ENCODE measurements at places on chromosomes 6 and 20. TPM values are rescaled to one million over a fixed set of nuclear protein-coding genes. Genes with fewer than 3 reads are reported as not detected.

Gene PEX7
- 5.1 TPM for total RNA-seq

Gene FILIP1
- total RNA-seq, result 3.8 TPM

Gene DHX16
- total RNA-seq, result 36.9 TPM

Gene KHDC1L
- not detected for total RNA-seq

Gene SOBP
- total RNA-seq, result 2.5 TPM

Gene KCNQ5
- not detected for total RNA-seq

Gene DYNLT2
- 0.51 TPM for total RNA-seq

Gene JAG1
- total RNA-seq, result 113 TPM

- DNase-seq, result no peak
Observed at GRCh38 chr6:46323312-46323965, 152.7 kb upstream of the ENPP5 start.

GRCh38 chr6:100846276-100846675 is 34.9 kb downstream of the ASCC3 start:
- DNase-seq, result no peak

DNA sequence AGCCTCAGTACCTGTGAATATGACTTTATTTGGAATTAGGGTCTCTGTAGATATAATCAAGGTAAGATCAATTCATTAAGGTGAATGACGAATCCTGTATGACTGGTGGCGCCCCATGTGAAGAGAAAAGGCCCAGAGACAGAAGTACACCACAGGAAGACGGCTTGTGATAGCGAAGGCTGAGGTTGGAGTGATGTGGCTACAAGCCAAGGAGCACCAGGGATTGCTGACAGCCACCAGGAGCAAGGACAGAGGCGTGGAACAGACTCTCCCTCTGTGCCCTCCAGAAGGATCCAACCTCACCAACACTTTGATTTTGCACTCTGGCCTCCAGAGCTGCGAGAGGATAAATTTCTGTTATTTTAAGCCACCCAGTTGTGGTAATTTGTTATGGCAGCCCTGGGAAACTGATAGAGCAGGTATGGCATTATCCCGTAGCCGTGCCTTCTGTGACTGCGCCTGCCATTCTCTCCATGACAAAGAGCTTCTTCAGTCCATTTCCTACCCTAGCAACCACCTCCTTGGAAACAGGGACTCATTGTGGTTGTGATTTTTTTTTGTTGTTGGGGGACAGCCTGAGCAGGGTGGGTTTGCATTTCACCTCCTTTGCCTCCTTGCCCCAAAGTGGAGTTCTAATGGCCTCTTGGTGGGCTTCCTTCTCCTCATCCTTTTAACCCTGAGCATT is 29.6 kb downstream of the PTK7 start:
- DNase-seq, result no peak

DNA sequence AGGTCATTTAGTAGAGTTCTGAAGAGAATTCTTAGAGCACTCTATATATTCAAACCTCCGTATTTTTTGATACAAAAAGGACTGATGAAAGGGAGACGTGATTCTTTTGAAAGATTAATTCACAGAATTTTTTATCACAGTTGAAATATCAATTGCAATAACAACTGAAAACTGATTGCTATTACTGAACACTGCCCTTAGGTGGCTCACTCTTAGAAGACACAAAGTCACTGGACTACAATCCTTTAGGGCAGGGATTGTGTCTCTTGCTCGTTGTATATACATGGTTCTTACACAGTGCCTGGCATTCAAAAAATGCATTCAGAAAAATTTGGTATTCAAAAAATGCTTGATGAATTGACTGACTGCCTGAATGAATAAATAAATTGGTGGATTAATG is 17.1 kb upstream of the CALHM6 start:
- no peak for DNase-seq

DNA sequence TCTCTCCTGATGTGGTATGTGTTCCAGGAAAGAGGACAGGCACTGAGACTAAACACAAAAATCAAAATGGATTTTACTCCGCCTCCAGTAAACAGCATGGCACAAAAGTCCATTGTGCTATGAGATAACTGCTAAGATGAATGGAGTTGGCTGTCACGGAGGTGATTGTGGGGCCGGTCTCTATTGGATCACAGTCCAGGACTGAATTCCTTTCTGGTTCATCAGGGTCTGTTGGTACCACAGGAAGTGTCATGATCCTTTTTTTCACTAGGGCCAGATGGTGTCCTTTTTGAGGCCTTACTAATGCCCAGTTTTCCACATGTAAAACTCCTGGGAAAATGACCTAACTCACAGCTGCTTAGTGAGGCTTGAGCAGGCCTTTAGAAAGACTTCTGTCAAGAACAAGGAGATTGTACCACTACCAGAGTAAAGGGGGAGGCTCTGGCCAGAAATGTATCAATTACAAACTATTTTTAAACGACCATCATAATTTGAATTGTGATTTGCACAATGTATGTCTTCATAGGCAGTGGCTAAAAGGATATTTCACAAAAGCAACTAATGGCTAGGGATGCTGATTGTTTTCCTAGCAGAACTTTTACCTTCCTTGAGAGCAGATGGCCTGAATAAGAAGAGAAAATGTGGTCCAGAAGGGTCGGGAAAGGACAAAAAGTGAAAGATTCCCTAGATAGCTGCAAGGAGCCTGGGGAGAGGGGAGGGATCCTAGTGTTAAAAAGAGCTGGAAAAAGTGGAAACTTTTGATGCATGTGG is 192.2 kb upstream of the POU3F2 start:
- no peak for DNase-seq

DNA sequence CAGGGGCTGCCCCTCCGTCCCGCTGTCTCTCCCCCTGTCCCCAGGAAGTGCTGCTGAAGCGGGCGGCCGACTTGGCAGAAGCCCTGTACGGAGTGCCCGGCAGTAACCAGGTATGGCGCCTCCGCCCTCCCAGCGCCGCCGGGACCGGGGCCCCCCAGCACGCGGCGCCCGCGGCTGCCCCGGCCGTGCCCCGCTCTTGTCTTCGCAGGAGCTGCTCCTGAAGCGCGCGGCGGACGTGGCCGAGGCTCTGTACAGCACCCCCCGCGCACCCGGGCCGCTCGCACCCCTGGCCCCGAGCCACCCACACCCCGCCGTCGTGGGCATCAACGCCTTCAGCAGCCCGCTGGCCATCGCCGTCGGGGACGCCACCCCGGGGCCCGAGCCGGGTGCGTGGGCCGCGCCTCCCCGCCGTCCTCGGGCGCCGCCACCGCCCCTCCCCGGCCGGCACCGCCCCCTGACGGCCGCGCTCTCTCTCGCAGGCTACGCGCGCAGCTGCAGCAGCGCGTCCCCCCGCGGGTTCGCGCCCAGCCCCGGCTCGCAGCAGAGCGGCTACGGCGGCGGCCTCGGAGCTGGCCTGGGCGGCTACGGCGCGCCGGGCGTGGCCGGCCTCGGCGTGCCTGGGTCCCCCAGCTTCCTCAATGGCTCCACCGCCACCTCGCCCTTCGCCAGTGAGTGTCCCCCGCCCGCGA is 48.4 kb downstream of the CPXM1 start:
- DNase-seq, result no peak

GRCh38 chr6:7785243-7786035 is 59.5 kb downstream of the BMP6 start:
- DNase-seq, result no peak

DNA sequence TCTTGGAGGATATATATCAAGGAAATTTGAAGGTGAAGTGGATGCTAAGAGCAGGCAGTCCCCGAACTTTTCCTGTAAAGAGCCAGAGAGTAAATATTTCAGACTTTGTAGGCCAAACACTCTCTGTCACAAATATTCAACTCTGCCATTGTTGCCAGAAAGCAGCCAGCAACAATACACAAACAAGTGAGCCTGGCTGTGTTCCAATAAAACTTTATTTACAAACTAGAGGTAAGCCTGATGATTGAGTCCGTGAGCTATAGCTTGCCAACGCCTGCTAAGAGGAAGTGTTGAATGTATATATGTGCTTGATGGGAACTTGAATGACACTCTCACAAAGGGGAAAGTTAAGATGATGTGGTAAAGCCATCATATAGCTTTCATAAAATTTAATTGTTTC is 166.0 kb upstream of the PLN start:
- DNase-seq, result no peak

DNA sequence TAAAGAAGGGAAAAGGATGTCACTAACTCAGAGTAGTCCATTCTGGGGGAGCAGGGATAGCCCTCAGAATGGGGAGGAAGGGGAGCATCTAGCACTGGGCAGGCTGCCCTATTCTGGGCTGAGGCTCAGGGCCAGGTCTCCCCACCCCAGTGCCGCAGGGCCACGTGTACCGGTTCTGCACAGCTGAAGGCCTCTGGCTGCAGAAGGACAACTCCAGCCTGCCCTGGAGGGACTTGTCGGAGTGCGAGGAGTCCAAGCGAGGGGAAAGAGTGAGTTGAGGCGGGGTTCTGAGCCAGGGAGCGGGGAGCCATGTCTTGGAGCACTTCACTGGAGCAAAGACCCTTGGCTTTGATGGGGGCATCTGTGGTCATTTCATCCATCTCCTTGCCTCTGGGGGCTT is 17.0 kb downstream of the GLP1R start:
- DNase-seq, result no peak

GRCh38 chr6:21501815-21502214 is 91.7 kb upstream of the SOX4 start:
- DNase-seq, result no peak

GRCh38 chr6:141406761-141407160 is 726.0 kb upstream of the GJE1 start:
- no peak for DNase-seq

DNA sequence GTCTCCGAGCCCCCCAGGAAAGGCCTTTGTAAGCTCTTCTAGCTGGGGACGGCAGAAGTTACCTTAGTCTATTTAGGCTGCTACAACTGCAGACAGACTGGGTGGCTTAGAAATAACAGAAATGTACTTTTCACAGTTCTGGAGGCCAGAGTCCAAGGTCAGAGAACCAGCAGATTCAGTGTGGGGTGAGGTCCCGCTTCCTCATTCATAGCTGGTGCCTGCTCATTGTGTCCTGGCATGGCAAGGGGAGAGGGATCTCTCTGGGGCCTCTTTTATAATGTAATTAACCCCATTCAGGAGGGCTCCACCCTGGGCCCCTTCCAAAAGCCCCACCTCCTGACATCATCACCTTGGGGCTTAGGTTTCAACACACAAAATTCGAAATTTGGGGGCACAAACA is 315.1 kb downstream of the CDH4 start:
- no peak for DNase-seq

- DNase-seq, result no peak
Observed at GRCh38 chr20:41183831-41184230, 46.5 kb downstream of the PLCG1 start.

GRCh38 chr6:136719280-136720044 is 72.8 kb downstream of the MAP3K5 start:
- DNase-seq, result no peak

All from dermis microvascular lymphatic vessel endothelial cell (primary cell).